Activated T-cell treated with anti-CD3 and anti-CD28 coated beads for 48 hours (primary cell): ENCODE measurements at places on chromosomes 4 and X.
A peak's percentile ranks its signal among the peaks of the same experiment; 100 is the strongest.

GRCh38 chr4:15963576-15963975 lies 601 bp upstream of the FGFBP2 start:
- DNase-seq, result peak; percentile 51

DNA sequence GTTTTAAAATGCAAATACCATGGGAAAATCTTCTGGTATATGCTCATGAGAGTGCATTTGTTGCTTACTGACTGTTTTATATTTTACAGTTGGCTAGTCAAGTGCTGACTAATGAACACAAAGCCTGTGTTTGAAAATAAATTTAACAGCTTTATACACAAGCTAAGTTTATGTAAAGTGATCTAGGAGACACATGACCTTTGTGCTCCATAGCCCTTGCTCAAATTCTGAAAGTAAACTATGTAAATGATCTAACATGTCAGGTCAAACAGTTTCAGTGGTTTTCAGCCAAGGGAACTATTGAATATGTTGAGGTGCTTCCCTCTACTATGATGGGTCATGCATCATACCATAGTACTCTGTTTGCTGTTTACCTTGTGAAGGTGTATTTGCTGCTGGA lies 36.7 kb downstream of the DIAPH2 start:
- no peak for DNase-seq

DNA sequence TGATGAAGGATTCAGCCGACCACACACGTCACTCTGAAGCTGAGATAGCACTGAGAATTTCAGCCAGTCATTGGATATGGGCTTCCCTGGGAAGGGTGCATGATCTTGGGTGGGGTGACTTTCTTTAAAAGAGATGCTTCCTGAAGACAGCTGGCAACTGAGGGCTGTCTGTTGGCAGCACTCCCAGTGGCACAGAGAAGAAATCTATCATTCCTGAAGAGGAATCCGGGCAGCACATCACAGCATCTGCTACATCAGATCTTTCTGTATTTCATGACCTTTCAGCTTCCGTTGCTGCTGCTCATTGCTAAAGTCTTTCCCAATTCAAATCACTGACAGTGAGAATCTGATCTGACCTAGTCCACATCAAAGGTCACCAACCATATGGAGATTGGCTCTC lies 193.8 kb upstream of the RBPJ start:
- DNase-seq, result no peak

DNA sequence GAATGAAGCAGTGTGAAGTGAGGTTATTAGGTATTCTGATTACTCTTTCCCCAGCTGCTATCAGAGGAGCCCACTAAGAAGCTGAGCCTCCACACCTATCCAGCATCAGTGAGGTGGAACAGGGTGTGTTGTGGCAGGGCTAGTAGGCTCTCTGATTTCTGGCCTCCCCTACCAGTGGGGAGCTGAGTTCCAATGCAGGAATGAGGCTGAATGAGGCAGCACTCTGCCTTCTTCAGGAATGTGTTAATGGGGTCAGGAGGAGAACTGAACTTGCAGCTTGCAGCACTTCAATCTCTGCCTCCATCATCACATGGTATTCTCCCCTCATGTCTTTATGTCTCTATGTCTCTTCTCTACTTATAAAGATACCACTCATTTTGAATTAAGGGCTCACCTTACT lies 26.9 kb downstream of the SOX3 start:
- DNase-seq, result no peak

- peak; percentile 29 for DNase-seq
These were observed at the start of gene VEGFC for GRCh38 chr4:176792326-176793059. Gene VEGFC (minus strand): TSS chr4:176792922. CDS start chr4:176792311, 611 bp downstream.

DNA sequence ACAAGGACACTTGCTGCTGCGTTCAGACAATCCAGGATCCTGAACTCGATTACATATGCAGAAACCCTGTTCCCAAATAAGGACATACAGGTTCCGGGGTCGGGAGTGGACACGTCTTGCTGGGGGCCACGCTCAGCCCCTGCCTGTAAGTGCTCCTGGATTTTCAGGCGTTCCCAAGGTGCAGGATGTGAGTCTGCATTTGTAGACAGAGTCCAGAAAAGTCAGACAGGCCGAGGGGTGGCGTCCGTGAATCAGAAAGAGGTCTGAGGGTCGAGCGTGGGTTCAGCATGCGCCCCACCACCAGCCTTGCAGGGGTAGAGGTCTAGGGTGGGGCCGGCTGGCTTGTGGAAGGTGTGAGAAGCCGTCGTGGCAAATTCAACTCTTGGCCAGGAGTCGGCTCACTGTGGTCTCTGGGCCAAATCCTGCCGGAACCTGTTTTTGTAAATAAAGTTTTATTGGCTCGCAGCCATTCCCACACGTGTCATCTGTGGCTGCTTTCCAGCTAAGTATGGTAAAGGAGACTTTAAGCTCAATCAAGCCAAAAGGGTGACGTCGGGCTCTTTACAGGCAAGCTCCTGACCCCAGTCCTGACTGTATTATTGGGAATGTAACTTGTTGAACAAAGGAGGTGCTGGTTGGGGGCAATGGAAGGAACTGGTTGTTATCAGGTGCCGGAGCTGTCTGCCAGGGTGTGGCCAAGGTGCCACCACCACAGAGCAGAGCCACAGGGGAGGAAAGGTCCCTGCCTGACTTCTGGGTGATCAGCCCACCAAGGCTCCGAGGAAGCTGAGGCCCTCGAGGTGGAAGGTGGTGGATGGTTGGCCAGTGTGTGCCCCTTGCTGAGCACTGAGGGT lies 7.4 kb downstream of the DOK7 start:
- DNase-seq, result no peak
